ENCODE measurements at places on chromosomes 2 and 18. TPM values are rescaled to one million over a fixed set of nuclear protein-coding genes. Genes with fewer than 3 reads are reported as not detected.

The BCL11A gene
- 2.0 TPM for total RNA-seq

The CERKL gene
- total RNA-seq = not detected

The CABLES1 gene
- total RNA-seq = 0.24 TPM

The MZT2B gene
- 212 TPM for total RNA-seq

The MATN3 gene
- total RNA-seq = not detected

Data from CD8-positive, alpha-beta T cell (primary cell).